ENCODE measurements at places on chromosomes 13 and 19.
A peak's percentile ranks its signal among the peaks of the same experiment; 100 is the strongest.

DNA sequence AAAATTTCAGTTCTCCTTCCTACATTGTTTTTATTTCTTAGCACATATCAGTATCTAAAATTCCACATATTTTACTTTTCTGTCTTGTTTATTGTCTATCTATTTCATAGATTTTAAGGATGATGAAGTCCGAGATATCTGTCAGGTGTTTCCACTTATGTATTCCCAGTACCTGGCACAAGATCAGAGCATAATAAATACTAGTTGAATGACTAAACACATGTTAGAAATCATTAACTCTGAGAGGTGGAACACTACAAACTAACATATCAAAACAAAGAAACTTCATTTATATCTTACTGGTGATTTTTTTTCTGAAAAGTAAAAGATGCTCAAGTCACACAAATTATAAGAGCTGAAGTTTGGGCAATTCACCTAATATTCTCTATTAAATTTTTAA, 1208.3 kb downstream of the PCDH9 start:
- DNase-seq: no peak

- DNase-seq: no peak
These were observed 800.9 kb upstream of the ATXN8OS start for GRCh38 chr13:69306766-69307165.

GRCh38 chr13:60398379-60398891, 1.4 kb downstream of the TDRD3 start:
- no peak for DNase-seq

GRCh38 chr19:11534948-11535347, 3.7 kb upstream of the CNN1 start:
- no peak for DNase-seq

DNA sequence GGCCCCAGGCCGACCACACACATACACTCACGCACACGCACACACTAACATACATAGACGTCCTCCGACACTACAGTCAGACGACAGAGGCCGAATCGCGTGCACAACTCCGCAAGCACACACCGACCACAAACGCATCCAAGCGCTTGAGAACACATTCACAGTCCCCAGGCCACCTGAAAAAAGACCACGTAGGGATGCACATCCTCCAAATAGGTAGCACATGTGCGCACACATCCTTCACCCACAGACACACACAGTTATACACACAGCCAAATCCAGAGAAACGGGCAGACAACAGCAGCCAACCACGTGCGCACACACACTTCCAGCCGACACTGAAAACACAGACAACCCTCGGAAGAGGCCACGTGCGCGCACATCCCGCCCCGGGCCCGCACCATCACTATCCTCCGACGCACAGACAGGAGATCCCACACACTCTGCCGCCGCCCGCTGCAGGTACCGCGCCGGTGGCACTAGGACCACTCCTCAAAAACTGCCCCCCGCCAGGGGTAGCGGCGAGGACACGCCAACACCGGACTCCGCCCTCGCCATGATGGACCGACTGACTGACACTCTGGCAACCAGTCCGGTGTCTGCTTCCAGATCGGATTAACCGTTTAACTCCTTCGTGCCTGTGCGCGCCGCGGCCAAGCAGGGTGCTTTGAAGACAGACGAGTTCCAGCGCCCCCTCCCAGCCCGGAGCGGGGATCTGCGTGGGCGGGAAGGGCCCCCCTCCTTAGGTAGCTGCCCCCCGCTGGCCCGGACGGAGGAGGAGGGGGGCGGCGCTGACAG, 493 bp upstream of the PDE4A start:
- peak; percentile 86 for DNase-seq

GRCh38 chr19:55086730-55087541, 11.3 kb downstream of the EPS8L1 start:
- peak; percentile 75 for DNase-seq

DNA sequence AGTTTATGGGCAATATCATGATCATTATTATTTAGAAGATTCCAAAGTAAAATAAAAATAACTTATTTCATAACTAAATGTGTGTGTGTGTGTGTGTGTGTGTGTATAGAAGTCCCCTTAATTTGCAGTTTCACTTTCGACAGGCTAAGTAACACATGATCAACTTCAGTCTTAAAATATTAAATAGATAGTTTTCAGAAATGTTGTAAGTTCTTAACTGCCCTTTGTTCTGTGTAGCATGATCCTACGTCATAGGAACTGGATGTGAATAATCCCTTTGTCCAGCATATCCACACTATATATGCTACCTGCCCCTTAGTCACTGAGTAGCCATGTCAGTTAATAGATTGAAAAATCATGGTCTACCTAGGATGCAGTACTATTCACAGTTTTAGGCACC, 1863.5 kb upstream of the PCDH20 start:
- DNase-seq: no peak

DNA sequence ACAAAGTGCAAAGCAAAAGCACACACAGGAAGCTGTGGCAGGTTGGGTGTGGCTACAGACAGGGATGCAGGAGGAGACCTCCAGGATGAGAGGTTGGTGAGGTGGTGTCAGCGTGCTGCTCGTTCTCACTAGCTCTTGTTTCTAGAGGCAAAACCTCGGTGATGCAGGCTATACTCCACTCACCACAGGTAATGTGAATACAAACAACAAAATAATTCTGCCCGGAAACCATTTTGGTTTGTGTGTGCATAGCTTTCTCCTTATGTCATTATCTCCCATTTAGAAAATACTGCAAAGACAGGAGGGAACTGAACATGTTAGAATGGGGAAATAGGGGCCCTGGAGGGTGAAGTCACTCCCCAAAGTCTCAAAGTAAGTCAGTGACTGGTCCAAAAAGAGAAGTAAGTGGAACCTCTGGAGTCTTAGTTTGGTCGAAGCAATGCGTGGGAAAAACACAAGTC, 9.4 kb downstream of the LCP1 start:
- DNase-seq: no peak

GRCh38 chr13:77138813-77139212, 111.9 kb upstream of the FBXL3 start:
- no peak for DNase-seq

GRCh38 chr13:28282451-28282850, 144.1 kb downstream of the PAN3 start:
- no peak for DNase-seq

DNA sequence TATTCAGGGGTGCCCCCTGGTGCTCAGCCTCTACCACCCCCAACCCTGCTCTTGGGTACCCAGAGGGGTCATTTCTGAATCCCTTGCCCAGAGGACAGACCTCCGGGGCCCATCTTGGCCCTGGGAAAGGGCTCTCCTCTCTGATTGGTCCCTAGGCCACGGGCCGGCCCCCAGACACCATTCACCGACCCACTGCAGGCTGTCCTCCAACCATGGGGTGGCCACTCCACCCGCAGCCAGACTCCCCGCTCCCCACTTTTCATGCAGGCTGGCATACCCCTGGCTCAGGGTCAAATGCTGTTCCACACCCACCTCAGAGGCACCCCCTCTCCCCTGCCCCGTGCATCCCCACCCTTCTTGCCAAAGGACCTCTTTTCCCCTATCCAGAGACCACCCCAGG, 14.8 kb downstream of the SMIM24 start:
- DNase-seq: no peak

DNA sequence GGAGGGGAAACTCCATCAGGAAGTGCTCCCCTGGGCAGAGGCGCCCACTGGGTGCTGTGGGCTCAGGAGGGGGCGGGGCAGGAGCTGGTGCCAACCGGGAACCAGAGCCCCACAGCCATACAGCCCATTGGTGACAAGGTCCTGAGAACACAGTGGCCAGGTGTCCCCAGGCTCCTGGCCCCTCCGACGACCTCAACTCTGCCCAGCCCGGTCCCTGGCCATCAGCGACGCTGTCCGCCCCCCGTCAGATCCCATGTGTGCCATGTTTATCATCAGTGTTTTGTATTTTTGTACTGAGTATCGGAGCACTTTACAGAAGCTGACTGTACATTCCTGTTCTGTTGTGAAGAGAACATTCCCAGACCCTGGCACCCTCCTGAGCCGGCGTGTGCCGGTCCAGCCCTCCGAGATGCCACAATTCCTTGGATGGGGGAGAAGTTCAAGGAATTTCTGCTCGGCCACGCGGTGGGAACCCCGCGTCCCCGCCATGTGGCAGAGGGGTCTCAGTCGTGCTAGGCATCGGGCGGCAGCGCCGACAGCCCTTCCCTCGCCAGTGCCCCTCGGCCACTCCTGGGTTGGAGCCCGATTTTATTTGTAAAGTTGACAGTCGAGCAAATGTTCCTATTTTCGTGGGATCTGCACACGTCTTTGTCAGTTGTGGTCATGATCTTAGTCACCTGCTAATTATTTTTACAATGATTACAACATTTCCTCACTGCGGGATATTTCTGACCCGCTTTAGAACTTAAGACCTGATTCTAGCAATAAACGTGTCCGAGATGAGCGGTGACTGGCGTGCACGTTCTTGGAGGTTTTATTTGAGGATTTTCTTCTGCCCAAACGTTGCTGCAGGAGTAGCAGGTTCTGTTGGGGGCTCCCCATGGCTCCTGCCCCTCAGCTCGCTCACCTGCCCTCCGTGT, 16.9 kb downstream of the PEX11G start:
- no peak for DNase-seq

DNA sequence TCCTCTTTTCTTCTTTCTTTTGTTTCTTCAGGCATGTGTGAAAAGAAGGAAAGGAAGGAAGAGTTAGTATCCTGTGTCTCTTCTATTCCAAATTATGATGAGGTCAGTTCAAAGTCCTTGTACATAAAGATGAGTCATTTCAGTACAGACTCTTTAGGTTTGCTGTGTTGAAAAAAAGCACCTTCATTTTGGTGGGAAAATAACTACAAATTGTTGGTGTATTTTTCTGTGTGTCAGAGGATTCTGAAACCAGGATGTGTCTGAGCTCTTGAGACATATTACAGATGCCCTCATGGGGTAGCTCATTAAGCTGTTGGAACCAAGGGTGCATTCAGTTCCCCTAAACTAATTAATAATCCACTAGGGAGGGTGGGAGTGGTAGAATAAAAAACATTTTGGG, 5.8 kb upstream of the HSPH1 start:
- DNase-seq: no peak

GRCh38 chr13:80040196-80040980, 300.5 kb downstream of the SPRY2 start:
- DNase-seq: no peak

- DNase-seq: peak; percentile 11
These were observed 62.8 kb upstream of the DOCK9 start for GRCh38 chr13:99040536-99041131.

DNA sequence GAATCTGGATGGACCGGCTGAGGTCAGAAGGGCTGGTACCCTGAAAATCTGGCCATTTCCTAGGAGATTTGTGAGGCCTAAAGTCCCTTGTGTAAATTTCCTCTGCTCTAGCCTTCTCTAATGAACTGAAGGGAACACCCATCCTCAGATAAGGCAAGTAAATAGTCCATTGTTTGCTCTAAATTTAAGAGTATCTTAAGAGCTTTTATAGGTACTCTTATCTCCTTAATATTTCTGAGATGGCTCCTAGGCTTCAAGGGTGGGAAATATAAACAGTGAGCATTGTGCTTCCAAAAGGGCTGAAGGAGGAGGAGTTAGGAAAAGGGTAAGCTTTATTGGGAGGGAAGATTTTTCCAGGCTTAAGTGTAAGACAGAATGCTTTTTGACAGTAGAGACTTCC, 148.7 kb upstream of the EDNRB start:
- no peak for DNase-seq

DNA sequence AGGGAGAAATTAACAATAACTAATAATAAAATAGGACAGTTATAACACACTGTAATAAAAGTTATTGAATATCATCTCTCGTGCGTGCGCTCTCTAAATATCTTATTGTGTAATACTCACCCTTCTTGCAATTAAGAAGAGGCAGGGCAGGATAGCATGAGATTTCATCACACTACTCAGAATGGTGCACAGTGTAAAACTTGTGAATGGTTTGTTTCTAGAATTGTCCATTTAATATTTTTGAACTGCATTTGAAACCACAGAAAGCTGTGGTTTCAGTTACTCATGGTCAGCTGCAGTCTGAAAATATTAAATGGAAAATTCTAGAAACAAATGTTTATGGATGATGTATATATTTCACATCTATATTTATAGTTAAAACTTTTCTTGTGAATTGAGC, 161.1 kb downstream of the DCT start:
- DNase-seq: no peak

DNA sequence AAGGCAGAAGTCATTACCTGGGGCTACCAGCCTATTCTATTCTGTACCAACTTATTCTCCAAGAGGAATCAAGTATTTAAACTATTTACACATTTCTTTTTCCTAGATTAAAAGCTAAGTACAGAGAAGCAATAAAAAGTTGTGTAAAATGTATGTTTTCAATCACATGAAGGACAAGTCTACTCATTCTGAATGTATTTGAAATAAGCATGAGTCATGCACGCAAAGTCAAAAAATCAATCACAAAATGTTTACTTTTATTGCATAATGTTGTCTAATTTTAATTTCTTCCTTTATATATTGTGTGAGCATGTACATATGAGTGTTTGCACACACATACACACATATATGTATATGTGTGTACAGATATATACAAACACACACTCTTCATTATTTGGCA, 136.7 kb downstream of the DACH1 start:
- no peak for DNase-seq

DNA sequence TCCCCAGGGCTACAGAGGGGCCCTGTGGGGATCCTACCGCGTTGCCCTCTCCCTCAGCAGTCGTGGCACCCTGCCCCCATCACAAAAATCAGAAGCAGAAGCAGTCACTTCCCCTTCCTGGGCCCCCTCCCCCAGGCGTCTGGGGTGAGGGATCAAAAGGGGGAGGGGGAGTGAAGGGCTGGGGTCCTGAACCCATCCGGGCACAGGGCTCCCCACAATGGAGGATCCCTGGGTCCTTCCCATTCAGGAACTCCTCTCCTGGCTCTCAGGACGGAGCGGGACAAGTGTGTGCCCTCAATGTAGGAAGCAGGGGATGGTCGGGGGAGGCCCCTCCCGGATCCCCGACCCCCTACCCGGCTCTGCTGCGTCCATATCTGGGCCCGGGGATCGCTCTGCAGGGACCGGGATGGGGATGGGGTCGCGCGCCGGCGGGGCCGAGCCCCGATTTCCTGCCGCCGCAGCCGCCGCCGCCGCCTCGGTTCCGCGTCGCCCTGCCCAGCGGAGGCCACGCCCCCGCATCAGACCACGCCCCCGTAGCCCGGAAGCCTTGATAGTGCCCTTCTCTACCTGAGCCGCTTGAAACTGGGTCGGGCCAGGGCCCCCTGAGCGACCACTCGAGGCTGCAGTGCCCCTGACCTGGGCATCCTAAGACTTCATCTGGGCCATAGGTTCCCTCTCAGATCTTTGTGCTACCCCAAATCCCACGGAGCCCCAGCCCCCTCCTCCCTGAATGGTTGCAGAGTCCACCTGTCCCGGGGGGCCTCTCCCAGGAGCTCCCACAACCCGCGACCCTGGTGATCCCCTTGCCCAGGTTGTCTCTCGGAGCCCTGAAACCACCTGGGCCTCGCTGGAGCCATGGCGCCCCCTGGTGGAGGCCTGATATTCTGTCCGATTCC, at the start of gene GMIP:
Gene GMIP, minus strand, starts transcription at position 500 of the 896 bp plus-strand sequence. Its CDS starts 128 bp downstream, at position 372.
- DNase-seq: peak; percentile 94

Measured in activated CD8-positive, alpha-beta memory T cell treated with anti-CD3 and anti-CD28 coated beads for 24 hours (primary cell).